ENCODE measurements at places on chromosomes 2 and 18.
A peak's percentile ranks its signal among the peaks of the same experiment; 100 is the strongest.

- no peak for DNase-seq
Observed at GRCh38 chr2:68468801-68469200, 1.4 kb downstream of the APLF start.

DNA sequence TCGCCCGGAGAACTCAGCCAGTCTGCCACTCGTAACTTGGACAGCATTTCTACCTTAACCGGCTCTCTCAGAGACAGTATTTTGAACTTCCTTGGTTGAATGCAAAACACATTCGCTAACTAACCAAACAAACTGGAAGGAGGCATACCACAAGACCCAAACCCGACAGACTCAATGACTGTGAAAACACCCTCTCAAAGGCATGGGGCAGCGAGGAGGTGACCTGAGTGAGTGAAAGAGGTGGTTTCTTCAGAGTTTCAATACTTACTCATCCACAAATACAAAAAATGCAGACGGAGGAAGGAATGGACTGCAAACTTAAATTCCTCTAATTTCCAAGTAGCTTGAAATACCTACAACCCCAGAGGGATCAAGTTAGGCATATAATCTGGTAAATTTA lies 132.9 kb downstream of the GAREM1 start:
- DNase-seq = no peak

DNA sequence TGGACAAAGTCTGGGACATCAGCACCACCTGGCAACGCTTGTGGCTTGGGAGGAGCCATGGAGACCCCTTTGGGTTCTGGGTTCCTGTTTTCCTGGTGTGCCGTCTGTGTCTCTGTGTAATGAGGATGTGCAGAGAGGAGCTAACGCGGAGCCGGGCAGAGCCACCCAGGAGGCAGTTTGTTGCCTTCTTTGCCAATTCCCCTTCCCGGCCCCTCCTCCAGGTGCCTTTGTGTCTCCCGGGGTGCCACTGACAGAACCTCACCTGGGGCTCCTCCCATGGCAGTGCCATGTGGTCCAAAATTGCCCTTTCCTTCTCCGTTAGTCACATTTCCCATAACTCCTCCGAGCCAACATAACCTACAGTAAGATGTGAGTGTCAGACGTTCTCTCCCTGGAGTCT lies 13.0 kb downstream of the POMC start:
- no peak for DNase-seq

- no peak for DNase-seq
Observed at GRCh38 chr2:135227386-135227785, 175.3 kb downstream of the RAB3GAP1 start.

- DNase-seq = no peak
Observed at GRCh38 chr2:64054161-64054915, 35.1 kb upstream of the VPS54 start.

GRCh38 chr2:172381275-172382027 lies 45.9 kb upstream of the ITGA6 start:
- no peak for DNase-seq

DNA sequence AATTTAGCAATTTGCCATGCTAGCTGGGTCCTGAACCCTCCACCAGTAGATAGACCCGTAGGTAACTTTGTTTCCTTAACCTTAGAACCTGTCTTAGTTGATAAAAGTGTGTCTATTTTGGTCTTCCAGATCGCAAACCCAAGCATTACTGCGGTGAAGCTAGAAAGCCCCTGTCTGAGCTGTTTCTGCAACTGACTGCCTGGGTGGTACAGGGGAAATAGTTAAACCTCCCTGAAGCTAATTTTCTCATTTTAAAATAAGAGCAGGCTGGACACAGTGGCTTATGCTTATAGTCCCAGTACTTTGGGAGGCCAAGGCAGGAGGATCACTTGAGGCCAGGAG lies 101.7 kb upstream of the MSH2 start:
- DNase-seq = no peak

DNA sequence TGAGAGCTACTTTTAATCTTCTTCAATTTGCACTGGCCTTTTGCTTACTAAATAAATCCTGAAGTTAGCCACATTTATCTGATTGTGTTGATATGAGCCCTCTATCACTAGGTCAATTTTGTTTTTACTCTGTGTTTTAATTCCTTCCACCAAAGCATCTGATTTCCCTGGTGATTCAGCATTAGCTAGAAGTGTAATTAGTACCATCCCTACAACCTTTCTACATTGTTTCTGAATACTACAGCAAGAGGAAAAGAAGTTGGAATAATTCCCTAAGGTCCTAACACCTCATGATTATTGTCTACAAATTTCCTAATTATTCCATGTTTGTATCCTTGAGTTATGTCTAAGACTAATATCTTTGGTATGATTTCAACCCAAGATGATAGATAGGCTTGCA lies 1093.6 kb downstream of the SUCLG1 start:
- no peak for DNase-seq

GRCh38 chr2:233656443-233656842 lies 15.3 kb upstream of the UGT1A9 start:
- no peak for DNase-seq

GRCh38 chr2:203599509-203599908 lies 64.4 kb upstream of the RAPH1 start:
- no peak for DNase-seq

DNA sequence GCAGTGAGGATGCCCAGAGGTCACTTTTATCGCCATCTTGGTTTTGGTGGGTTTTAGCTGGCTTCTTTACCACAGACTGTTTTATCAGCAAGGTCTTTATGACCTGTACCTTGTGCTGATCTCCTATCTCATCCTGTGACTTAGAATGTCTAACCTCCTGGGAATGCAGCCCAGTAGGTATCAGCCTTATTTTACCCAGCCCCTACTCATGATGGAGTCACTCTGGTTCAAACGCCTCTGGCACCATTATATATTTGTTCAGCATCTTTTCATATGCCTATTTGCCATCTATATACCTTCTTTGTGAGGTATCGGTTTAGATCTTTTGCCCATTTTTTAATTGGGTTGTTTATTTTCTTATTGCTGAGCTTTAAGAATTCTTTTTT lies 7.2 kb upstream of the CCNT2 start:
- no peak for DNase-seq

- no peak for DNase-seq
Observed at GRCh38 chr18:62538881-62539280, 16.1 kb downstream of the ZCCHC2 start.

DNA sequence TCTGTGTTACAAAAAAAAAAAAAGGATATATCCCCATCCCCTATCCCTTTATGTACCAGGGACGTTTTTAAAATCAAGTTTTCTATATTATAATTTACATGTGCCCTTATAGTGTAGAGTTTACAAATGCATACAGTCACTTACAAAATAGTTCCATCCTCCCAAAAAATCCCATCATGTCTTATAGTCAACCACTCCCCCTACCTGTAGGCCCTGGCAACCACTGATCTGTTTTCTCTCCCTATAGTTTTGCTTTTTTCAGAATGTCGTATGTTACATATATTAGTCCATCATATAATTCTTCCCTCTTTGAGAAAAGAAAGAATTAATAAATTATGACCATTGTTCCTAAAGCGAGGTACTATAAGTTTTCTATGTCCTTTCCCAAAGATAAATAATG lies 17.8 kb downstream of the CFAP210 start:
- no peak for DNase-seq

- peak; percentile 81 for DNase-seq
Observed at GRCh38 chr2:234951664-234952269, at the start of gene SH3BP4. TSS of gene SH3BP4 (plus strand) at chr2:234952017. CDS start at chr2:235035003, 82,986 bp downstream.

- DNase-seq = no peak
Observed at GRCh38 chr2:185279999-185280398, 458.6 kb upstream of the FSIP2 start.

- no peak for DNase-seq
Observed at GRCh38 chr2:23320058-23320457, 64.9 kb upstream of the KLHL29 start.

DNA sequence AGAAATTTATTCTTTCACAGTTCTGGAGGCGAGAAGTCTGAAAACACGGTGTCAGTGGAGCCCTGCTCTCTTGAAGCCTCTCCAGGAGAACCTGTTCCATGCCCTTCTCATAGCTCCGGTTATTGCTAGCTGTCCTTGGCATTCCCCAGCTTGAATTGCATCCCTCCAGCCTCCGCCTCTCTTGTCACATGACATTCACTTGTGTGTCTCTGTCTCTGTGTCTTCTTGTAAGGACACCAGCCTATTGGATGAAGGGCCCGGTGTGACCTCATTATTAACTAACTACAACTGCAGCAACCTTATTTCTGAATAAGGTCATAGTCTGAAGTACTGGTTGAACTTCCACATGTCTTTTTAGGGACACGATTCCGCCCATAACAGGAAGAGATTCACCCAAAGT lies 4.5 kb upstream of the PRSS56 start:
- DNase-seq = no peak

DNA sequence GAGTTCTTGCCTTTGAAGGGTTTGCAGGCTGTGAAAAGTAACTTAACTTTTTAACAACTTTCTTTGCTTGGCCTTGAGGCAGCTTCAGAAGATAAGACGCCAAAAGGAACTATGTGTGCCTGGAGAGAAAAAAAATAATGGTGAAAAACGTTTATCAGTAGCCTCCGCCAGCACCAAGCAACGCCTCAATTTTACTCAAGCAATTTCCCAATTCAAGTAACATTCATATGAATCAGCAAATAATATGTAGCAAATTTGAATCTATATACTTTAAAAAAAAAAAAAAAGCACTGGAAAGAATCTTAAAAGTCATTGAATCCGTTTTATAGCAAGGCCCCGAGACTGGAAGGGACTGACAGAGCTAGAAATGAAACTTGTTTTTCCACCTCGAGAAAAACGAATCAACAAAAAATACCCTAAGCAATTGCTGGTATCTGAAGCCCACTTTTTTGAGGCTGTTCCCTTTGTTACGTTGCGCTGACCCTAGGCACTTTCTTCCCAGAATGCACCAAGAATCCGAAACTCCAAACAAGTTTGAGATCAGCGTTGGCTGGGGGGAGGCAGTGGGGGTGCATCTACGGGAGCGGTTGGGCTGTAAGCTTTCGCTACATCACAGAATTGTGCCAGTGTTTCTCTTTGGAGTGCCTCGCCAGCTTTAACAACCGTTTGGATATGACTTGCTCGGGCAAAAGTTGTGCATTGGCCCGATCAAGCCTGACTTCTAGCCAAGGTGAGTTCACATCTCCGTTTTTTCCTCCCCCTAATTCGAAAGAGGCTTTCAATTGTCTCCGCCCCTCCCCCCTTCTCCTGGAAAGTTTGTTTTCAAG lies 2.7 kb upstream of the TGIF1 start:
- peak; percentile 66 for DNase-seq

DNA sequence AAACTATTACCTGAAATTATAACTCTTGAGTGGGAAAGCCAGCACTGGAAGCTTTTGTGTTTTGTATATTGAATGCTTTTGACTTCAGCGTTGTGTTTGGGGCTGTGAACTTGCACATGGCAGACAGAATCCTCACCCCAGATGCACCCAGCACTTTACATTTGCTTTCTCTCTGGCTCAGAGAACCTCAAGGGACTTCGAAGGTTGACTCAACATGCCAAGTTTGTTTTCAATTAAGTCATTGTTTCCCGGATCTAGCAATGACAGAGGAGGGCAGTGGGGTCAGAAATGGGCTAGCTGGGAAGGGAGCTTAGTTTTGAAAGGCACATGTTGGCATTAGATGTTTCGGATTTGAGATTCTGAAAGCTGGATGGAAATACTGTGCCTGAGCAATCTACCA lies 22.4 kb downstream of the TET3 start:
- DNase-seq = no peak

- peak; percentile 41 for DNase-seq
Observed at GRCh38 chr2:70981866-70982810, 3.7 kb downstream of the ANKRD53 start.

GRCh38 chr18:36828157-36828629 lies 609 bp downstream of the TPGS2 start:
- peak; percentile 50 for DNase-seq

GRCh38 chr2:168336786-168337388 lies 89.5 kb upstream of the STK39 start:
- DNase-seq = peak; percentile 69

DNA sequence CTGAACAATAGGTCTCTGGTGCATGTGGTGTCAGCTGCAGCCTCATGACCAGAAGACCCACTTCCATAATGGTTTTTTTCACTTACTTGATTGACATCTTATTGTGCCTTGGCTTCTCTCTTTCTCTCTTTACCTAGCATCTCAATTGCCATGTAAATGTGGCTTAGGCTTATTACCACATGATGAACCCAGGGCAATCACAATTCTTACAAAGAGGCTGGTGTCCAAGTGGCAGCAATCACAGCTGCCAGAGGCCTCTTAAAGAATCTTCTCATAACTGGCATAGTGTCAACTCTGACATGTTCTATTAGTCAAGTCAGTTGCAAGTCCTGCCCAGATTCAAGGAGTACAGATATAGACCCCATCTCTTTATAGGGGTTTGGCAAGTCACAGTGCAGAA lies 1224.8 kb downstream of the SUCLG1 start:
- DNase-seq = no peak

DNA sequence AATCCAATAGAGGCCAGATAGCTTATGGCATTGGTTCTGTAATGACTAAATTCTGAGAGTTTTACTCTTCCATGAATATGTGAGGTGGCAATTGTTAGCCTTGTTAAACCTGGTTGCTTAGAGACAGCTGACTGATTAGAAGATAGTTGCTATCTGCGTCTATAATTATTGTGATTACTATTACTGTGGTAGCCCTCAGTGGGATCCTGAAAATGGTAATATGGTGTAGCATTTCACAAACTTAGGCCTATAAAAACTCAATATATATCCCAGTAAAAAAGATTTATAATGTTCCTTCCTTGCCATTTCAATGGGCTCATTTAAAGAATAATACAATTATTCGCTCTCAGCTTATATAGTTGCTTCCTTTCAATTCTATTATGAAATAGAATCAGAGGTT lies 405.8 kb upstream of the CDH2 start:
- no peak for DNase-seq

DNA sequence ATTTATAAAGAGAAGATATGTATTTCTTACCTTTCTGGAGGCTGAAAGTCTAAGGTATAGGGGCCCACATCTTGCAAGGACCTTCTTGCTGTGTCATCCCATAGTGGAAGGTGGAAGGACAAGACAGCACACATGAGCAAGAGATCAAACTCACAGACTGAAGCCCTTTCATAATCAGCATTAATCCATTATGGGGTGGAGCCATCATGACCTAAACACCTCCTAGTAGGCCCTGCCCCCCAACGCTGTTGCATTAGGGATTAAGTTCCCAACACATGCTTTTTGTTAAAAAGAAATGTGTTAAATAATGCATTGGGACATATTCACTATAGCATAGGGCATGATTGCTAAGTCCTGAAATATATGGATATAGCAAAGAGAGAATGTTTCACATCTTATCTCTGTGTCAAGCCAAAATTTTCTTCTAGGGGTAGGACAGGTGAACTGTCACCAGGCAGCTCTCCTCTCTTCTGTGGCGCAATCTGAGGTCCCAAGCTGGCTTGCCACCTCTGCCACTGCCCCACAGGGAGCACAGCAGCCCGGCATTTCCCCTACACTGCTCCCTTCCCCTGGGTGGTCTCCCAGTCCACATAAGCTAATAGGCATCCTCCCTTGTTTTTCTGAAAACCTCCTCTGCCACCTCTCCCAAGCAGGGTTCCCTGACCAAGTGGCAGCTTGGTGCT lies 8.3 kb upstream of the CTIF start:
- DNase-seq = no peak

All from ureter (tissue), 1 donor.